ENCODE measurements at places on chromosomes 3 and 15.

DNA sequence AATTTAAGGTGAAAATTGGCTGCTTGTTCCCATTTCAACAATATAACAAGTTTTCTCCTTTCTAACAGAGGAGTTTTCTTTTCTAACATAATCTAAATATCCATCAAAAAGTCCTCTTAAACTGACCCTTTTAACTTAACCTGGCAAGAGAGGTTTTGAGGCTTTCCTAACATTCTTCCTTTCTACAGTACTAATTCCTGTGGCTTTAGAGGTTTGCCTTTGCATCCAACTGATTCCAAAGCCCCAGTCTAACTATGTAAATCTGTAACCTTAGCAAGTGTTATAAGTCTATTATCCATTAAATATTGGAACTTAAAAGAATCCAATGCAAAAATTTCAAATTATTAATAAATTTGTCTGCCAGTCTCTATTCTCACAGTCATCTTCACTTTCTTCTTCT, 134.1 kb downstream of the ISL2 start:
- no peak for DNase-seq

GRCh38 chr15:72197460-72198355, at the start of gene GRAMD2A:
Gene GRAMD2A (minus strand): TSS chr15:72197787.
- no peak for DNase-seq

DNA sequence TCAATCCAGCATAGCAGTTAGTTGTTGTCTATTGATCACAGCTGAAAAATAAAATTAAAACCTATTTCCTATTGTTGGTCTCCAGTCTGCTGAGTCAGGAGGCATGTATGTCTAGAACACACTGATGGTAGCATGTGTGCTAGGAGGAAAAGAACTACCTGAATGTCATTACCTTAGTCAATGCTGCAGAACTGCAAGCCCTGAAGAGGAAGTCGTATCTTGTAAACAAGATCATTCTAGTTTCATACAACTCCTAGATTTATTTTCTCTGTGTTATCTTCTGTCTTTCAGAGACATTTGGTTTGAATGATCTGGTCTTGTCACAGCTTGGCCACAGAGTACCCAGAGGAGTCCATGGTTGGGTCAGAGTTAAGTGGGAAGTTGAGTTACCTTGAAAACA, 110.0 kb upstream of the MRPL3 start:
- DNase-seq = no peak

DNA sequence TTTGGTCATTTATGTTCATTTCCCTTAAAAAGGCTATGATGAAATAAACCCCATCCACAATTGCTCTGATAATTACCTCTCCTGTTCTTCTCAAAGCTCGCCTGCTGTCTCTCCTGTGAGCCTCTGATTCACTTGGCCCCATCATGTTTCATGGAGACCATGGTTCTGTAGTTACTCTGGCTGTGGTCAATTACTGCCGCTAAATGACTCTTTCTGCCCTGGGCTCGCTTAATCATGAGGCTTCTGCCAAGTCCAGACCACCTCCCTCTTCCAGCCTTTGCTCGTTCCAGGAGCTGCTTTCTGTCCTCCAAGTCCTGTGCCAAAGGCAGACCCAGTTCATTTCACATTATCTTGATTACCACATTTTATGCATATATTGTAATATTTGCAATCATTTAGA, 91.9 kb downstream of the THSD4 start:
- no peak for DNase-seq

DNA sequence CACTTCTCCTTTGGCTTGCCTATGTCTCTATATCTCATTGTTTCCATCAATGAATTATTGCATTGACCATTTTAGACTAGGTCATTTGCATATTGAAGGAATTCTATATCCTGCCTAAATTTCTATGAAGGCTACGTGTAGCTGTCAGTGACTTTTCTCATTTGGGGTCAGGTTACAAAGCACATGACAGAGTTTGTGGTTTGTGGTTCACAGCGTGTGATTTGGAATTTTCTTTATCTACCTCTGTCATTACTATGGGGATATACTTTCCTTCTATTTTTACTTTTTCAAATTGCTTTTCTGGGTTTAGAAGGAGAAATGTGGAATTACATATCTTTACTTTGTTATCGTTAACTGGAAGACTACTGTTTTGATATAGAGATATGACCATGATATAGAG, 317.3 kb upstream of the CFAP20DC start:
- DNase-seq = peak; percentile 76

DNA sequence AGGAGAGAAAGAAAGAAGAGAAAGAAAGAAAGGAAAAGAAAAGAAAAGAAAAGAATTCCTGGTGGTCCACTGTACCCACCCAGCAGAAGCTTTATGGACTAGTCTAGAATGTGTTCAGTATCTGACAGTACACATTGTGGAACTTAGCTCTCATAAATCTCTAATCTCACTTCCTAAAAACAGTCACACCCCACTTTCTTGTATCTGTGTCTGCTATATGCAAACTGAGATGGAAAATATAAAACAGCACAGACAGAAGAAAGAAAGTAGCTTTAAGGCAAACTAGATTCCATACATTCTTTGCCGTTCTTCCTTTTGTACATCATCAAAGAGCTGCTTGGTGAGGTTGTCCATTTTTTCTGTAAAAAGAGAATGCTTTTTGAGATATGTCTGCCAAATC, 41.1 kb upstream of the GNB5 start:
- DNase-seq = peak; percentile 55

DNA sequence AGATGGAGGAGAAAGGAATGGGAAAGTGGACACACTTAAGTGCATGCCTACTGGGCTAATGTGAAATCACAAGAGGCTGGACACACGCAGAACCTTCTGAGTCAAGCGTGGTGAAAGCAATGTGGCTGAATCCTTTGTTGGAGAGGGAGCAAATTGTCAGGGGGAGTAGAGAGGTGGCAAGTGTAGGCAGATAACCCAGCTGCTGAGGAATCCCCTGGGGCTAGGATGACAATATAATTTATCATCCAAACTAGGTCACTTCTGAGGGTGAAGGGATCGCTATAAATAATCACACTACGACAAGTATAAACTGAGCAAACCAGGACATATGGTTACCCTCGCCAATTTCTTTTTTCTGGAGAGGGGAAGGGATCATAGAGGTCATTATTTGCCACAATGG, 28.7 kb downstream of the TAMM41 start:
- DNase-seq = no peak

GRCh38 chr3:47851888-47852603, 49.1 kb downstream of the DHX30 start:
- no peak for DNase-seq
